CMK (cell line): ENCODE measurements at places on chromosomes 5 and 9.

DNA sequence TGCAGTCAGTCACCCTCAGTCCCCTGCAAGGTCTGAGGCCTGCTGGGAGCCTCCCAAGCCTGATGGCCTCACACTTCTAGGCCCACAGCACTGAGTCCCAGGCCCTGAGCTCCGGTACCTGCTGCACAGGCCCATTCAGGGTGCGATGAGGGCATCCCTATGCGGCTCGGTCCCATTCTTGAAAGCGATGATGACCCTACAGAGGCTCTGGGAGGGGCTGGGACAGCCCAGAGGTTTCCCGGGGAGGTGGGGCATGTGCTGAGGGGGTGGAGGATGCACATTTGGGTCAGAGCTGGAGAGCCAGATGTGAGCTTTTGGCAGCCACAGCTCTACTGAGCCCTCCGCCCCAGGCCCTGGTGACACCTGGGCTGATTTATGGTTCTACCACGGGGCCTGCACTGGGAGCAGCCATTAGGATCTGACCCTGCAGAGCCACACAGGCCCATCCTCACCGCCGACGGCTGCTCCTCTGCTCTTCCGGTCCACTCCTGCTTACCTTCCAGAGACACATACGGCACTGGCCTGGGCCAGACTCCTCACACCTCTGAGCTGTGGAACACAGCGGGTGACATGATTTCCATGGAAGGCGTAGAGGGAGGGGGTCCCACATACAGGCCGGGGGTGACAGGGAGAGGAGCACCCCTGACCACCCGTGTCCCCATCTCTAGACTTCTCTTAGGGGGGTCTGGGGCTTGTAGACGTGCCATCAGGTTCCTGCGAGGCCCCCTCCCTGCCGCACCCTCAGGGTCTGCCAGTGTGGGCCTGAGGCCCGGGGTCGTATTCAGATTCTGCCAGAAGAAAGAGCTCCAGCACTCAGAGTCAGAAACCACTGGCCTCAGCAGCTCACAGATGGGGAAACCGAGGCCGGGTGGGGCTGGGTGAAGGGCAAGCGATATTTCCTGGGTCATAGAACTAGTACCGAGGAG, 53.4 kb downstream of the COL23A1 start:
- no peak for DNase-seq

DNA sequence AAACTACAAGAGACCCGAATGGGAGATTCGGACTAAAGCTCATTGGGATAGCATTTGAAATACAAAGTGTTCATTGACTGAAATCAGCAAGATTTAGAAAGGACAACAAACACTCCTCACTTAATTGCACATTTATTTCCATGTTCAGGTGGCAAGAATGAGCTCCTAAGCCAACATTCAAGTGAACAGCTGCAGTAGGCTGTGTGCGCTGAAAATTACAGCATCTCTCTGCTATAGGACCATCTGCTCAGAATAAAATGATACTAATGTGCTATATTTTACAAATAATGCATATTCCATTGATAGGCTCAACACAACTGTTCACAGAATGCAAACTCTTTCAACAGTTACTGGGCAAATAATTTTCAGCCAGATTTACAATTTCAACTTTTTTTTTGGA, 61.8 kb downstream of the ELAVL2 start:
- no peak for DNase-seq

- DNase-seq, result no peak
Observed at GRCh38 chr9:6415266-6415665, 2.3 kb downstream of the UHRF2 start.

DNA sequence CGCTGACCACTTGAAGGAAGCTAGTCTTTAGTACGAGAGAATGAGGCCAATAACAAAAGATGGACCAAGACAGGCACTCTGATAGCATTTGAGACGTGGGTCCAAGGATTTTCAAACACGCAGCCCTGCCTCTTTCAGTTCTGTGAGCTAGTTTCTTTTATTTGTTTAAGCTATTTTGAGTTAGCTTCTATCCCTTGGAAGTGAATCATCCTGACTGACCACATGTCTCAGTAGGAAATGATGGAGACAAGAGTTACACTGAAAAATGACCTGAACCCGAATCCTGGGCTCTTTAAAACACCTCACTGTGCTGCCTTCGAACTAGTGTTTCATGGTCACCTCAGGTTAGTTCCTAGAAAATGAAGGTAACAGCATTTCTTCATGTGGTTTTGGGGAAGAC, 9.9 kb downstream of the TEK start:
- no peak for DNase-seq

- DNase-seq, result no peak
Observed at GRCh38 chr9:81669041-81669651, 20.2 kb downstream of the TLE1 start.
